ENCODE measurements at places on chromosomes 5 and 9. TPM values are rescaled to one million over a fixed set of nuclear protein-coding genes. Genes with fewer than 3 reads are reported as not detected.

DNA sequence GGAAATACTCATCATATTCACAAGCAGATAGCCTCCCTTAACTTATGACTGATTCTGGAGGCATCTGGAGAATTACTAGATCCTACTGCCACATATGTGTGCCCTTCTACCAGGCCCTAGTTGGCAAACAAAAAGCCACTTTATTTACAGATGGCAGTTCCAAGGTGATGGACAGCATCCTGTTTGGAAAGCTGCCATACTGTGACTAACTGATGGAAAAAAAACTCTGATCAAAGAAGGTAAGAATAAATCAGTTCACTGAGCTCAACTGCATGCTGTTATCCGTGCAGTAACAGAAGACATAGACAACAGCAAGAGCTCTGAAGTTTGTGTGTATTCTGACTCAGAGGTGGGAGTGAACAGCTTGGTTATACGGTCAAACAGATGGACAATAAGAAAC is 279.8 kb upstream of the POU5F2 start:
- H3K36me3 ChIP-seq, result peaks cover 26% of the 10 kb centered on the region
- DNase-seq, result no peak
- H3K27ac ChIP-seq, result no peak overlapping the region

DNA sequence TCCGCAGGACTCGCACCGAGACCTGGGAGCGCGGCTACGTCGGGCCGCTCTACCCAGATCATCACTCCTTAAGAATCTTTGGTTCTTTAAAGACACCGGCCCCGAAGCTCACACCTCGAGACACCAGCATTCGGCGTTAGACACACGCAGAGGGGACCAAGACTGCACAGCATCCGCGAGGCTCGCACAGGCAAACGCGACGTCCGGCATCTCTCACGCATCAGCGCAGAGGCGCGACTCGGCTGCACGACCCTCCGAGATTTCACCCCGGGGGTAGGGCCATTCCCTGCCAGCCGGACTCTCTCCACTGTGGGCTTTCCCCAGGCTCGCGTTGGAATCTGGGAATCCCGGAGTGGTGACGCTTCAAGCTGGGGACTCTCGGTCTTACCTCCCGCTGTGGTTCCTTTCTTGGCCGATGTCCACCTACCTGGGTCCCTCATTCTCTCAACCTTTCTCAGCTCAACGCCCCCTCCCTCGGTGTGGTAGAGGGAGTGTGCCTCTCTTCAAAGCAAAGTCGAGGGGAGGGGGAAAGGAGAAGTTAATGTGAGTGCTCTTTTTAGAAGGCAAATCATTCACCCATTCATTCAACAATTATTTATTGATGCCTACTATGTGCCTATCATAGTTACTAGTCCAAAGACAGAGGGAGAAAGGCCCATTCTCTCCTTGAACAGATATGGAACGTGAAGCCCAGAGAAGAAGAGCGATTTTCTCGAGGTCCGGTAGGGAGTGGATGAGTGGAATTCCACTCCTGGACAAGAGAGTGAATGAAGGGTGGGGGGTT is 1.3 kb upstream of the HAND1 start:
- peak overlapping the region; percentile 50 for H3K4me3 ChIP-seq
- H3K4me1 ChIP-seq, result peaks cover 56% of the 10 kb centered on the region
- DNase-seq, result no peak
- peaks cover 100% of the 10 kb centered on the region for H3K27me3 ChIP-seq
- no peaks in the 10 kb centered on the region for H3K36me3 ChIP-seq

DNA sequence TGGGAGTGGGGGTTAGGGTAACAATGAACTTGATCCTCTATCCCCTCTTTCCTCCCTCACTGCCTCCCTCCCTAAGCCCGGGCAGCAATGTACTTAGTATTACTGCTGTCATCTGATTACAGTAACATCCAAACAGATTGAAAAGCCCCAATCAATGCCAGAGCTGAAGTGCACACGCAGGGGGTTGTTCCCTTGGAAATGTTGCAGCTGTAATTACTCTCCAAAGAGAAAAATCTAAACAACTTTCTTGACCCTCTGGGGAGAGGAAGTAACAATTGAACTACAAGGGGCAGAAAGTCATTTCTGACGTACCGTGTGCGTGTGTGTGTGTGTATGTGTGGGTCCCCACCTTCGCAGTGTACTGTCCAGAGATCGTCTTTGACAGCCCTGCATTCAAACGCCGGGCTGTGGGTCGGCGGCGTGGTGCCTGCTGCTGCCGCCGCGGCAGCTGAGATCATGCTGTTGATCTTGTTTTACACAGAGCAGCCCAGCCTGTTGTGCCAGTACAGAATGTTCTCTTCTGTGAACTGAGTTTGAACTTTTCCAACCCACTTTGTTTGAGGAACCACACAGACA is 66.0 kb upstream of the KLF9 start:
- no peaks in the 10 kb centered on the region for H3K36me3 ChIP-seq
- H3K27ac ChIP-seq, result peak overlapping the region; percentile 96
- peak overlapping the region; percentile 23 for H3K4me3 ChIP-seq
- DNase-seq, result peak; percentile 94
- H3K4me1 ChIP-seq, result peaks cover 90% of the 10 kb centered on the region

- H3K4me3 ChIP-seq, result no peak overlapping the region
- peaks cover 18% of the 10 kb centered on the region for H3K4me1 ChIP-seq
- DNase-seq, result no peak
- no peaks in the 10 kb centered on the region for H3K27me3 ChIP-seq
- H3K36me3 ChIP-seq, result no peaks in the 10 kb centered on the region
These were observed 10.3 kb upstream of the CD180 start for GRCh38 chr5:67206929-67207328.

DNA sequence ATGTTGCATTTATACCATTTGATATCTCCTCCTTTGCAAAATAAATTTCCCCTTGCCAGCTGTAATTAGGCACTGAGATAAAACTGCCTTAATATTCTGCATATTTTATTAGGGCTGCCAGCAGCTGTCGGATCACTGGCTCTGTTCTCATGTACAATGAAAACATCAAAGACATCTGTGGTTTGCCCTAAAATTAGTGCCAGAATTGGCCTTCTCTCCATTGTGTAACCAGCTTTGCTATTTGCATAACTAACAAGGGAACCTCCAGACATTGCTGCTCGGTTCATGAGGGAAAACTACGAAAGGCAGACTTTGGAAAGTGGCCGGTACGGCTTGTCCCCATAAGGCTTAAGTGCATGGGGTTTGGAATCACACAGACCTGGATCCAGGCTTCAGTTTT is 45.5 kb upstream of the KIF2A start:
- DNase-seq, result no peak
- H3K4me1 ChIP-seq, result peaks cover 16% of the 10 kb centered on the region
- H3K27me3 ChIP-seq, result no peaks in the 10 kb centered on the region

DNA sequence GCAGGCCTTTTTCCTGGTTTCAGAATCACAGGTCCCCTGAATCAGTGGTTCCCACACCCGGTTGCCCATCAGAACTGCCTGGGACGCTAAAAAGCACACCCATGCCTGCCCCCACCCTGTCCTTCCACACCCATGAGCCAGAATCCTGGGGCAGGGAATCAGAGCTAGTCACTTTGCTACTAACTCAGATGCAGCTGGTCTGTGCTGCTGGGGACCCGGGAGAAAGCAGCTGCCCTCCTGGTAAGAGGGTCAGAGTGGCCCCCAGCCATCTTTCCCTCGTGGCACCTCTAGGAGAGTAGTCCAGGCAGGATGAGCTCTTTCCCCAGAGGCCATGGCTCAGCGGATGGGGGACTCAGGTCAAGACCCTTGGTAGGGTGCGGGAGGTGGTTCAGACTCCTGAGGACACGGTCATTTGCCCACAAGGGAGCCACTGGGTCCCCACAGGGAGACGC is 11.3 kb upstream of the NUP214 start:
- H3K27me3 ChIP-seq, result no peaks in the 10 kb centered on the region
- H3K4me3 ChIP-seq, result no peak overlapping the region
- no peak for DNase-seq
- H3K27ac ChIP-seq, result no peak overlapping the region

DNA sequence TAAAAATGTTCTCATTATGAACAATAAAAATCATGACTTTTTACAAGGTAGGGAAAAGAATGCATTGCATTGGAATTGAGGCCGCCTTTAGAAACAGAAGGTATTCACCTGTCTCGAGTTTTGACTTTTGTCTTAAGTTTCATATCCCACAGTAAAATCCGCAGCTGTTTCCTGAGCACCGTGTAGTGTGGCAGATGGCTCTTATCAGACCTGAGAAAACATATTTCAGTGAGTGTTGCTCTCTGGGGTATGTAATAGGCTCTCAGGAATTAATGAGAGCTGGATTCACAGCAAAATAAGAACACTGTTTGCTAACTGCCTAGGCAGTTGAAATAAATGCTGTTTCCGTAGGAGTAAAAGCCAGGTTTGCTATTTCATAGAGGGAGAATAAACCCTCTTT is 221.4 kb downstream of the CFAP90 start:
- H3K27ac ChIP-seq, result no peak overlapping the region

DNA sequence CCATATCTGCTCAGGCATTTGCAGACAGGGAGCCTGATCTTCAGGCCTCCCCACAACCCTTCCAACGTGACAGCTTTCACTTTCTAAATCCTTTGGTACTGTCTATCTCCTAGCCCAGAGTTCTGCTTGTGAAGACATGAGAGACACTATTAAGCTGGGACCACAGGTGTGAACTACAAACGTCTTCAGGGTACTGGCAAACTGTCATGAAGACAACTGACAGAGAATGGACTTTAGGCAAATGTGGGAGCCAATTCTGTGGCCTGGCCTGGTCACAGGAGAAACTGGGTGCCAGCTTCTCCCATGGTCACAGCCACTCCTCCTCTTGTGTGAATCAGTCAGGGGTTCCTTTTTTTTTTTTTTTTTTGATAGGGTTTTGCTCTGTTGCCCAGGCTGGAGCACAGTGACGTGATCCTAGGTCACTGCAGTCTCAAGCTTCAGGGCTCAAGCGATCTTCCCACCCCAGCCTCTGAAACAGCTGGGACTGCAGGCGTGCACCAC is 10.4 kb downstream of the TRIM14 start:
- peak overlapping the region; percentile 8 for H3K27ac ChIP-seq
- H3K27me3 ChIP-seq, result no peaks in the 10 kb centered on the region
- peaks cover 4% of the 10 kb centered on the region for H3K4me1 ChIP-seq
- no peaks in the 10 kb centered on the region for H3K36me3 ChIP-seq
- H3K4me3 ChIP-seq, result no peak overlapping the region

GRCh38 chr5:135694012-135694411 is 115.2 kb upstream of the CXCL14 start:
- H3K4me3 ChIP-seq, result no peak overlapping the region
- no peak for DNase-seq
- H3K27ac ChIP-seq, result peak overlapping the region; percentile 59
- no peaks in the 10 kb centered on the region for H3K27me3 ChIP-seq
- H3K4me1 ChIP-seq, result peaks cover 51% of the 10 kb centered on the region

- H3K4me3 ChIP-seq, result no peak overlapping the region
- DNase-seq, result no peak
- H3K27me3 ChIP-seq, result no peaks in the 10 kb centered on the region
- H3K36me3 ChIP-seq, result no peaks in the 10 kb centered on the region
These were observed 78.8 kb downstream of the GNA14 start for GRCh38 chr9:77569335-77569734.

DNA sequence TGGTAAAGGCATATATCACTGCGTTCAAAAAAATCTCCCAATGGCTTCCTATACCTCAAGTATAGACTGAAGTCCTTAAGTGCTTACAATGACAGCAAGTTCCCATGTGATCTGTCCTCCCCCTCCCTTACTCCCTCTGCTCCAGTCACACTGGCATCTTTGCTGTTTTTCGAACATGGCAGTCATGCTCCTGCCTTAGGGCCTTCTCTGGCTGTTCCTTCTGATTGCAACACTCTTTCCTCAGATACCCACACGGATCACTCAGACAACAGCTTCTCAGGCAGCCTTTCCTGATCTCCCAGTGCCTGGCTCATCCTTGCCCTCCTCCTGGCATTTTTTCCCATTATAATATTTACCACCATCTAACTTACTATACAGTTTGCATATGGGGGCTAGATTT is 232.8 kb downstream of the ARHGEF28 start:
- H3K4me1 ChIP-seq, result peaks cover 11% of the 10 kb centered on the region
- no peaks in the 10 kb centered on the region for H3K36me3 ChIP-seq
- H3K27me3 ChIP-seq, result no peaks in the 10 kb centered on the region
- H3K27ac ChIP-seq, result no peak overlapping the region

- peaks cover 32% of the 10 kb centered on the region for H3K36me3 ChIP-seq
- no peak overlapping the region for H3K4me3 ChIP-seq
These were observed 50.5 kb upstream of the FCN2 start for GRCh38 chr9:134830126-134830525.

DNA sequence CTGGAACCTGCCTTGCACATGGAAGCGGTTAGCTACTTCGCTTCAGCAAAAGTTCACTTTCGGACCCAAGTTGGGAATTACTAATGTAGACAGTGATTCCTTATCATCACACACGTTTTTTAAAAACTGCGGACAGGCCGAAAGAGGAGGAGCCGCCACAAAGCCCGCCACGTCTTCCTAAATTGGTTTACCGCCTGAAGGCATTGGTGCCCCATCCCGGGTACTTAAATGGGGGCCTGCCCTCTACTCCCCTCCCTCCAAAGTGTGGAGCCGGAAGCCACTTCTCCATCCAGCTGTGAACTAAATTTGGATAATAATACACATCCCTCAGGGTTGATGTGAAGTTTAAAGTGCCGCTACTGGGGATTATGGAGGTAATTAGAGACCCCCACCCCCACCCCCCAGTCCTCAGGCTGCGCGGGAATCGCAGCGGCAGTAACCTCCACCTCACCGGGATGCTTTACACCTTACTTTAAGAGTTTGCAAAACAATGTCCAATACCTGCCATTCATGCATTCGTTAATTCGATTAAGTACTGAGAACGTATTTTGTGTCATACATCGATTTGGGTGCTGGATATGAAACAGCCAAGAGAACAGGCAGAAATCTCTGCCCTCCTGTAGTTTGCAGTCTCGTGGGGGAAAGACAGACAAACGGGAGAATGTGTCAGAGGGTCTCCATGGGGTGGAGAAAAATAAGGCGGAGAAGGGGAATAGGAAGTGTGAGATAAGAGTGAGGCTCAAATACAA is 937 bp upstream of the MACROH2A1 start:
- H3K4me3 ChIP-seq, result peak overlapping the region; percentile 91
- peaks cover 43% of the 10 kb centered on the region for H3K4me1 ChIP-seq
- H3K27me3 ChIP-seq, result no peaks in the 10 kb centered on the region
- H3K27ac ChIP-seq, result peak overlapping the region; percentile 89
- H3K36me3 ChIP-seq, result no peaks in the 10 kb centered on the region

DNA sequence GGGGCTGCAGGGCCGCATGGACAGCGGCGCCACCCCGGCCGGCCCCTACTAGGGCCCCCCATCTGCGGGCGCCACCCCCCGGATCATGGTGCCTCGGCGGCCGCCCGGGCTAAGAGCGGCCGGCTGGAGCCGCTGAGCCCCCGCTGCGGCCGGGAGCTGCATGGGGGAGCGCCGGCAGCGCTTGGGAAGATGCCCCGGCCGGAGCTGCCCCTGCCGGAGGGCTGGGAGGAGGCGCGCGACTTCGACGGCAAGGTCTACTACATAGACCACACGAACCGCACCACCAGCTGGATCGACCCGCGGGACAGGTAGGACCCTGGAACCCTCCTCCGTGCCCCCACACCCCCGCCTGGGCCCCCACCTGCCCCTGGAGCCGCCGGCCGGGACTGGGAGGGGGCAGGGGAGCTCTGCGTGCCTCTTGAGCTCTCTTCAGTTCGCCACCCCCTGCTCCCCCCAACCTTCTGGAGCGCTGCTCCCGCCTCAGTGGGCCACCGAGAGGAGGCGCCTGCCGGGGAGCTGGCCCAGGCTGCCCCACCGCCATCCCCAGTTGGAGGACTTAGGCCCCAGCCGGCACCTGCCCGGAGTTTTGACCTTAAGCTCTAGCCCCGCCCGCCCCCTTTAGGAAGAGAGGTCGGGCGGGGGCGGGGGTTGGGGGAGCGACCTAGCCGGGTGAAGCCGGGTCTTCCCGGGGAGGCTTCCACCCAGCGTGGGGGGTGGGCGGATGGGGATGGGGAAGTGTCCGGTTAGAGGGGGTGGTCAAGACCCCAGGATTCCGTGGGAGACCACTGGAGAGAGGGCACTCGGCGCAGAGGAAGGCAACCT is 730 bp downstream of the WWC1 start:
- H3K36me3 ChIP-seq, result no peaks in the 10 kb centered on the region
- peaks cover 40% of the 10 kb centered on the region for H3K4me1 ChIP-seq

Gene PRUNE2
- total RNA-seq, result 16.2 TPM

Gene CDH9
- total RNA-seq, result not detected

Gene INSL4
- total RNA-seq, result not detected

All from suprapubic skin (tissue), 4 donors.